Activated T-helper 1 cell treated with Interleukin-2 at 50 U/mL for 16 hours (primary cell): ENCODE measurements at places on chromosomes 11 and 22.

DNA sequence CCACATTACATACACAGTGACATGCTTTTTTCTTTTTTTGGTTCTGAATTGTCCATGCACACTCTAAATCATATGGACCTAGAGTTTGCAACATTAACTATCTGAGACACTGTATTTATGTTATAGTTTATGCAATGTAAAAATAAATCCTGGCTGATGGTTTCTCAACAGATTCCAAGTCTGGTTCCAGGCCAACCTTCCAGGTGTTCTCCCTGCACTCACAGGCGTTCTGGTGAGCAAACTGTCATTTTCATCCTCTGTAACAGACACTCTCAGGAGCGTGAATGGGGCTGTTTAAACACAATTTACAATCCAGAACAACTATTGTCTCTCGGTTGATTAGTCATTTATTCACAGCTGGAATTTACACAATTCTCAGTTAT is 36.5 kb upstream of the ANKK1 start:
- no peak for DNase-seq

GRCh38 chr11:74710281-74710938 is 20.8 kb downstream of the CHRDL2 start:
- DNase-seq, result no peak

DNA sequence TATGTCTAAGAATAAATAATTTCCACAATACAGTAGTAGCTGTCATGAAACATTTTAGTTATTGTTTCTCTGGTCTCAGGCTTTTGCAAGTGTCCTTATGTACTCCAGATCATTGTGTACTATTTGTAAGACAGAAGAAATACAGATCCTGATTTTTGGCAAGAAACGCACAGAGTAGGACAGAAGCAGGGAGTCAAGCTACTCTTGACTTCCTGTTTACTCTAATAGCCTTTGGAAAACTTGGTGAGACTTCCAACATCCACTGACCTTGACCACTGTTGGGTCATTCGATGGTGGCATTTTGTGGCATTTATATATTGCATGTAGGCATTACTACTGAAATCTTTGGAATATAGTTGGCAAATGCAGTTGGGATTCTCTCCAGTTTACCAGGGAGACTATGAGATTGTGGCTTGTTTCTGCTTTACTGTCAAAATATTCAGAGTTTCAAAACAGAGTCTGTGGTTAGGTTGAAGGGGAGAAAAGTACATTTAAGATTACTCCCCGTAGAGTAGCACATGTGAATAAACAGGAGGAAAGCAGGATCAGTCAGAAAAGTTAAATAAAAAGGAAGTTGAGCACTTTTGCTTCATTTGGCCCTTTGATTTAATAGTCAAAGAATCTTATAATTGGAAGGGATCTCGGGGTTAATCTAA is 726.1 kb upstream of the CCDC90B start:
- no peak for DNase-seq

GRCh38 chr11:106217456-106217855 is 140.0 kb downstream of the AASDHPPT start:
- no peak for DNase-seq
